ENCODE measurements at places on chromosomes 2 and 18. TPM values are rescaled to one million over a fixed set of nuclear protein-coding genes. Genes with fewer than 3 reads are reported as not detected.

- H3K4me3 ChIP-seq = no peak overlapping the region
- H3K36me3 ChIP-seq = no peaks in the 10 kb centered on the region
- no peak overlapping the region for H3K27ac ChIP-seq
Observed at GRCh38 chr2:27281442-27281841, 787 bp upstream of the TRIM54 start.

GRCh38 chr2:25966531-25967270 lies 15.6 kb downstream of the KIF3C start:
- H3K4me1 ChIP-seq = peaks cover 1% of the 10 kb centered on the region
- no peaks in the 10 kb centered on the region for H3K27me3 ChIP-seq
- no peak overlapping the region for H3K4me3 ChIP-seq
- no peak overlapping the region for H3K27ac ChIP-seq

Gene SPP2
- not detected for total RNA-seq

DNA sequence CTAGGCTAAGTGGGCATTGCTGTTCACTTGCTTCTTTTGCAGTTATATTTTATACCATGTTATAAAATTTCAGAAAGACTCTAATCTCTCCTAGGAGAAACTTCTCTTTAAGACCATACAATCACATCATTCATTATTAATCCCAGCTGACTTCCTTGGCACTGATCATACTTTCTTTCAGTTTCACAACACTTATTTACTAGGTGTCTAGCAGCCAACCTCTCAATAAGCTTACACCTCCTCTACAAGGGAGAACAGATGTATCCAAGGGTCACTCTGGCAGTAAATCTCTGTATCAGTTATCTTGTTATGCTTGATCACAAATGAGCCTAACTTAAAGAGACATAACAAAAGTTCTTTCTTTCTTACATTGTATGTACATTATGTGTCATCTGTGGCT lies 69.8 kb upstream of the EPB41L5 start:
- DNase-seq = no peak
- no peaks in the 10 kb centered on the region for H3K36me3 ChIP-seq
- no peak overlapping the region for H3K27ac ChIP-seq
- no peak overlapping the region for H3K4me3 ChIP-seq
- no peaks in the 10 kb centered on the region for H3K27me3 ChIP-seq

DNA sequence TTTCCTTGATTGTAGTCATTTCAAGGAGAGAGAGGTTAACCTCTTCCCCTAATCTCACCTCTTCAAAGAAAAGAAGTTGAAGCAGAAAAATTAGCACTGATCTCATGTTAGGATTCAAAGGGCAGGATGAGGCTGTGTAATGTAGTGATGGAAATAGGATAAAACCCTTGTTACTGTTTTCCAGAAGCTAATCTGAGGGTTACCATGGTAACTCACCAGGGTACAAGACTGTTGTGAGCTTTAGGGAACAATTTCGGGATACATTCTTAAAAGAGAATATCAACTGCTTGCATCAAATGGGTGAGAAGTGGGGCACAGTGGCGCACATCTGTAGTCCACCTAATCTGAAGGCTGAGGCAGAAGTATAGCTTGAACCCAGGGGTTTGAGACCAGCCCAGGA lies 64.9 kb upstream of the SLC39A10 start:
- no peak overlapping the region for H3K27ac ChIP-seq
- H3K4me3 ChIP-seq = no peak overlapping the region
- no peaks in the 10 kb centered on the region for H3K27me3 ChIP-seq
- no peak for DNase-seq

DNA sequence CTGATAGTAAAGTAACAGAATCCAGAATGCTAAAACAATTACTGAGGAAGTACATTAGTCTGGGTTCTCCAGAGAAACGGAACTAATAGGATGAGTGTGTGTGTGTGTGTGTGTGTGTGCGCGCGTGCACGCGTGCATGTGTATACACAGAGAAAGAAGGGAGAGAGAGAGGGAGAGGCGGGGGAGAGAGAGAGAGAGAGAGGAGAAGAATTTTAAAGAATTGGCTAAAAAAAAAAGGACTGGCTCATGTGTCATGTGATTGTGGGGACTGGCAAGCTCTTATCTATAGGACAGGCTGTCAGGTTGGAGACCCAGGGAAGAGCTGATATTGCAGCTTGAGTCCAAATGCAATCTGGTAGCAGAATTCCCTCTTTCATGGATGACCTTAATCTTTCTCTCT lies 976.2 kb upstream of the CDH2 start:
- no peaks in the 10 kb centered on the region for H3K27me3 ChIP-seq
- no peaks in the 10 kb centered on the region for H3K36me3 ChIP-seq
- H3K4me3 ChIP-seq = no peak overlapping the region
- no peak overlapping the region for H3K27ac ChIP-seq

DNA sequence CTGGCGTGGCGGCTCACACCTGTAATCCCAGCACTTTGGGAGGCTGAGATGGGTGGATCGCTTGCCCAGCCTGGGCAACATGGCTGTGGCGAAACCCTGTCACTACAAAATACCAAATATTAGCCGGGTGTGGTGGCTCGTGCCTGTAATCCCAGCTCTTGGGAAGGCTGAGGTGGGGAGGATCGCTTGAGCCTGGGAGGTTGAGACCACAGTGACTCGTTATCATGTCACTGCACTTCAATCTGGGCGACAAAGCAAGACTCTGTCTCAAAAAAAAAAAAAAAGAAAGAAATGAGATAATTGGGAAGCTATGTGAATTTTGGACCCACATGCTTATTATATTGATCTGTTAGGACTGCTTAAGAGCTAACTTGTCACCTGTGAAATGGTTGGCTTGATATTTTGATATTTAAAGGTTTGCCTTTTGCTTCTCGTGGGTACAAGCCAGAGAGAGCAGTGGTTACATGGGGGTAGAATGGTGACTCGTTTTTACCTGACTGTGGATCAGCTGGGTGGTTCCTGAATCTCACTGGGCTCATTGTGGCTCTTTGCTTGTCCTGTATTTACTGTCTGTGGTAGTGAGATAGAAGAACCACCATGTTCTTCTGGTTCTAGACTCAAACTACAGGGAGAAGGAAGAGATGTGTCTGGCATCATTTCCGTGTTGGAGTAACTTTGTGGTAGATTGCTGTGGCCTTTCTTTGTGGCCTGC lies 28.9 kb downstream of the ZNF532 start:
- peaks cover 11% of the 10 kb centered on the region for H3K4me1 ChIP-seq
- no peak overlapping the region for H3K27ac ChIP-seq
- no peak for DNase-seq
- H3K4me3 ChIP-seq = no peak overlapping the region
- H3K27me3 ChIP-seq = no peaks in the 10 kb centered on the region

GRCh38 chr18:75895135-75895534 lies 467.6 kb upstream of the SMIM21 start:
- H3K27ac ChIP-seq = no peak overlapping the region
- H3K27me3 ChIP-seq = no peaks in the 10 kb centered on the region
- H3K36me3 ChIP-seq = no peaks in the 10 kb centered on the region
- no peaks in the 10 kb centered on the region for H3K4me1 ChIP-seq
- DNase-seq = no peak

DNA sequence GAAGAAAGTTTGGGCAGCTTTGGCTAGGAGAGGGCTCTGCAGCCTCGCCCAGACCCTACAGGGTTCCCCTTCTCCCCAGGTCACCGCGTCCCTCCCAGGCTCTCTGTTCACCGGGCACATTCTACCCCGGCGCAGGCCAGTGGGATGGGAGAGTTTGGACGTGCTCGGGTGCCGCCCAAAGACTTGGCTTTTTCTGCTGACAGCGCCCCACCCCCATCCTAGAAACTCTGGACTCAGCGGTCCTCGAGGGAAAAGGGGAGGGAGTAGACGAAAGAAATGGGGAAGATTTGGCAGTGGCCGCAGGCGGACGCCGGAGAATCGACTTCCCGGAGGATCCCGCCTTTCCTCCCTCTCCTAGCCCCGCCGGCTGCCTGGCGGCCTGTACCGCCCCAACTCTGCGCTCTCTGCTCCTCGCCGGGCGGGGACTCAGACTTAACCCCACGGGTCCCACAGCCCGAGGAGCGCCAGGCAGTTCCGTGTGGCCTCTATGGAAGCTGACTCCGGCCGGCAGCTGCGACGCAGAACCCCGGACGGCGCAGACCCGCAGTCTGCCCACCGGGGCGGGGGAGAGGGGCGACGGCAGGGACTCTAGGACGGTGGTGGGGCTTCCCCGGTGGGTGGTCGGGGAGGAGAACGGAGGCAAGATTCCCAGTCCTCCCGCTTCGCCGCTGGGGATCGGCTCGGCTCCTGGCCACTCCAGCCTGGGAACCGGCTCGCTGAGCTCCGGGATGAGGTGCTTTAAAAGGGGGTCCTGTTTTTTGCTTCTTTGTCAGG lies 863 bp upstream of the SIX2 start:
- peaks cover 5% of the 10 kb centered on the region for H3K27me3 ChIP-seq
- peak; percentile 37 for DNase-seq
- H3K27ac ChIP-seq = no peak overlapping the region

- H3K27ac ChIP-seq = no peak overlapping the region
- H3K27me3 ChIP-seq = no peaks in the 10 kb centered on the region
- H3K36me3 ChIP-seq = no peaks in the 10 kb centered on the region
- no peak overlapping the region for H3K4me3 ChIP-seq
- no peaks in the 10 kb centered on the region for H3K4me1 ChIP-seq
- no peak for DNase-seq
Observed at GRCh38 chr2:19818543-19818942, 83.2 kb downstream of the TTC32 start.

Gene CYS1
- total RNA-seq = 8.8 TPM

DNA sequence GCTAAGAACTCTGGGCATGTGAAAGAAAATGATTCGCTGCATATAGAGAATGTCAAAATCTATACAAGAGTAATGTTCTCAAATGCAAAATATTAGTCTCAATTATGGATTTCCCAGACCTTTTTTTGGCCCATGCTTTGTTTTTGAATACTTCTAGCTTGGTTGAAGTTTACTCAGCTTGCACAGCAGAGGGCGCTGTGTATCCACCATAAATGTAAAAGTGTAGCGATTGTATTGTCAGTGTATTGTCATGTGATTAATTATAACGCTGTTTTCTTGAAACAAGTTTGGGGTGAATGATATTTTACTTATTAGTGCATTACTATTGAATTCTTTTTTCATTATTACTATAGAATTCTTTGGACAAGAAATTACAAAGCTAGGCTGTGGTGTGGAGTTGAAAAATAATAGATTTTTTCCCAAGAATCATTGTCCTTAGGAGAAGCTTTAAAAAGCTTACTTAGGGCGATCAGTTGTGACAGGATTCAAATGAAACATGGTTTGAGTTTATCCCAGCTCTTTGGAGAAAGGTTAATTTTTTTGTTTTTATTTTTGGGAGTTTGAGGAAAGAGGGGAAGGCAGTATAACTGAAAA lies 98.3 kb downstream of the PIK3C3 start:
- H3K27ac ChIP-seq = no peak overlapping the region
- H3K4me3 ChIP-seq = no peak overlapping the region
- no peaks in the 10 kb centered on the region for H3K36me3 ChIP-seq
- no peaks in the 10 kb centered on the region for H3K27me3 ChIP-seq
- peak; percentile 38 for DNase-seq
- no peaks in the 10 kb centered on the region for H3K4me1 ChIP-seq

- H3K27me3 ChIP-seq = no peaks in the 10 kb centered on the region
- no peak overlapping the region for H3K4me3 ChIP-seq
- no peak for DNase-seq
- no peak overlapping the region for H3K27ac ChIP-seq
- H3K36me3 ChIP-seq = no peaks in the 10 kb centered on the region
Observed at GRCh38 chr2:134603966-134604365, 114.8 kb downstream of the TMEM163 start.

Gene LRRTM4
- 1.1 TPM for total RNA-seq

DNA sequence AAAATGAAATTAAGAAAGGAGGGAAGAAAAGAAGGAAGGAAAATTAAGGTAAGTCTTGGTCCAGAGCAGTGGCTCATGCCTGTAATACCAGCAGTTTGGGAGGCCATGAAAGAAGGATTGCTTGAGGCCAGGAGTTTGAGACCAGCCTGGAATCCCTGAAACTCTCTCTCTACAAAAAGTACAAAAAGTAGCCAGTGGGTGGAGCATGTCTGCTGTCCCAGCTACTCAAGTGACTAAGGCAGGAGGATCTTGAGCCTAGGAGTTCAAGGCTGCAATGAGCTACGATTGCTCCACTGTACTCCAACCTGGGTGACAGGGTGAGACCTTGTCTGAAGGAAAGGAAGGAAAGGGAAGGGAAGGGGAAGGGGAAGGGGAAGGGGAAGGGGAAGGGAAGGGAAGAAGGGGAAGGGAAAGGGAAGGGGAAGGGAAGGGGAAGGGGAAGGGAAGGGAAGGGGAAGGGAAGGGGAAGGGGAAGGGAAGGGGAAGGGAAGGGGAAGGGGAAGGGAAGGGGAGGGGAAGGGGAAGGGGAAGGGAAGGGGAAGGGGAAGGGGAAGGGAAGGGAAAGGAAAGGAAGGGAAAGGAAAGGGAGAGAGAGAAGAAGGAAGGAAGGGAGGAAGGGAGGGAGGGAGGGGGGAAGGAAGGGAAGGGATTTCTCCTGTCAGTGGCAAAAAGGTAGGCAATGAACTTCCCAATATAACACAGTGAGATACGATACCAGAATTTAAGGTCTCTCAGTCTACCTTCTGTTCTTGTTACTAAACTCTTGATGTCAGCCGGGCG lies 412.8 kb downstream of the CMPK2 start:
- DNase-seq = no peak
- no peak overlapping the region for H3K4me3 ChIP-seq
- H3K27ac ChIP-seq = no peak overlapping the region
- no peaks in the 10 kb centered on the region for H3K36me3 ChIP-seq

- H3K27me3 ChIP-seq = no peaks in the 10 kb centered on the region
- peaks cover 1% of the 10 kb centered on the region for H3K4me1 ChIP-seq
- H3K27ac ChIP-seq = no peak overlapping the region
- DNase-seq = no peak
- no peaks in the 10 kb centered on the region for H3K36me3 ChIP-seq
Observed at GRCh38 chr2:15259356-15259756, 301.8 kb downstream of the NBAS start.

Gene CXCR1
- total RNA-seq = 0.43 TPM

Gene PPP1R7
- total RNA-seq = 50.7 TPM

Gene BCL11A
- 5.7 TPM for total RNA-seq

DNA sequence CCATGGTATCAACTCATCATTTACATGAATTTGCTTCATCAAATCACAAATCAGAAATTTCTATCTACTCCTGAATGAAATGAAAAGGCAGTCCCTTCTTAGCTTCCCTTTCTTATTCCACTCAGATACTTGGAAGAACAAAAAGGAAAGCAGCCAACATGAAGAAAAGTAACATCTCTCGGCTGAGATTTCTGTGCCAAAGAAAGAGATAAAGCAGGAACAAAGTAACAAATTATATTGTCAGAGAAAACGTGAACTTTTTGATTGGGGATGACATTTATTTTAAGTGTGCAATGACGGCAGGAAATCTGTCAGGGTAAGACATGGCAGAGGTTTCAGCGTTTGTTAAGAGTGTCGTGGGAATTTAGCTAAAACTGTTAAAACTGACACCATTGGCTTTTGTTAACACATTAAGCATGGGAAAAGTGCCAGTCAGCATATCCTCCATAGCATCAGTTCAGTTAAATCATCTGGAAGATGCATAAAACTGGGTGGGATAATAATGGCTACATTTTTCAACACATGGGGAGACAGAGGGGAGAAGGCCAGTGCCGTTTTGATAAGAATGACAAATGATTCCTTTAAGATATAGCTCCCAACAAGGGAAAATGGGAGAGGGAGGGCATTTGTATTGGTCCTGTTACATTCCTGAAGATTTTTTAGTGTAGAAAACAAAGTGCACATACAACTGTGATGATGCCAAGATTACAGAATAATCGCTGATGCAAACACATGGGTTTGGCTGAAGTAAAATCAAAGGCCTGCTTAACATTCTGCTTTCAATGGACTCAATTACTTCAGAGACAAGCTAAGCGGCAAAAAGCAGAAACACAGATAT lies 211.6 kb downstream of the ZNF521 start:
- no peaks in the 10 kb centered on the region for H3K27me3 ChIP-seq
- H3K4me1 ChIP-seq = peaks cover 15% of the 10 kb centered on the region
- no peaks in the 10 kb centered on the region for H3K36me3 ChIP-seq
- no peak for DNase-seq
- no peak overlapping the region for H3K4me3 ChIP-seq
- no peak overlapping the region for H3K27ac ChIP-seq
